ENCODE measurements at places on chromosomes 7 and 10.

DNA sequence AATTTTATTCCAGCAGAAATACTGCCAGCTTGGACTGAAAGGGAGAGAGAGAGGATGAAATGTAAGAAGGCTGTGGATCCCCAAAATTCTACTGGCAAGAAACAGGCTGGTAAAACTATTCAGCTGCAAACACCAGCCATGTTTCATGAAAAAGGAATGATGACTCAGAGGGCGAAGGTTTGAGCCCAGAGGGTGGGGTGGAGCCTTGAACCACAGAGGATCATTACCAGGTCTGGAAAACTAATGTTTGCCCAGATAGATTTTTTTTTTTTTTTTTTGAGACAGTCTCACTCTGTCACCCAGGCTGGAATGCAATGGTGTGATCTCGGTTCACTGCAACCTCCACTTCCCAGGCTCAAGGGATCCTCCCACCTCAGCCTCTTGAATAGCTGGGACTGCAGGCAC lies 41.7 kb upstream of the NRF1 start:
- no peak for DNase-seq

DNA sequence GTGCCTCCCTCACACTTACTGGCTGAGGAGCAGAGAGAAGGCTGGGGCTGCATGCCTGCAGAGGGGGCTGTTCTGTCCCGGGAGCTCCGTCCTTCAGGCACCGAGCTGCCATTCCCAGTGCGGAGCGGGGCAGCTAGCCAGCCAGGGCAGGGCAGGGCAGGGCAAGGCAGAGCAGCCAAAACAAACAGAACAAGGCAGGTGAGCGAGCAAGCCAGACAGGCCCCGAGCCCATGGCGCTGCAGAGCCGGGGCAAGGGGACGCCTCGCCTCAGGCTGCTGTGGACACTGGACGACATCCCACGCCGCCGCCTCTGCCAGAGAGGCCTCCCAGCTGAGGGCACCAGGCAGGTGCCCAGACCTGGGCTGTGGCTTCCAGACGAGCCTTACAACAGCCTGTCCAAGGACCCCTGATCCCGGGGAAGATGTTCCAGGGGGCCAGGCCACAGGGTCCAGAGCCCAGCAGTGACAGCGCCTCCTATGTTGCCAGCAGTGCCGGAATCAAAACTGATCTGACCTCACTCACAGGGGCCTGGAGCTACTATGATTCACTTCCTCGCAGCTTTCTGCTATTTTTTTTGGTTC lies 8.2 kb upstream of the NDST2 start:
- no peak for DNase-seq

GRCh38 chr7:151366880-151367222 lies 25.2 kb downstream of the NUB1 start:
- no peak for DNase-seq

GRCh38 chr7:117137868-117138267 lies 184.6 kb downstream of the ST7 start:
- no peak for DNase-seq

DNA sequence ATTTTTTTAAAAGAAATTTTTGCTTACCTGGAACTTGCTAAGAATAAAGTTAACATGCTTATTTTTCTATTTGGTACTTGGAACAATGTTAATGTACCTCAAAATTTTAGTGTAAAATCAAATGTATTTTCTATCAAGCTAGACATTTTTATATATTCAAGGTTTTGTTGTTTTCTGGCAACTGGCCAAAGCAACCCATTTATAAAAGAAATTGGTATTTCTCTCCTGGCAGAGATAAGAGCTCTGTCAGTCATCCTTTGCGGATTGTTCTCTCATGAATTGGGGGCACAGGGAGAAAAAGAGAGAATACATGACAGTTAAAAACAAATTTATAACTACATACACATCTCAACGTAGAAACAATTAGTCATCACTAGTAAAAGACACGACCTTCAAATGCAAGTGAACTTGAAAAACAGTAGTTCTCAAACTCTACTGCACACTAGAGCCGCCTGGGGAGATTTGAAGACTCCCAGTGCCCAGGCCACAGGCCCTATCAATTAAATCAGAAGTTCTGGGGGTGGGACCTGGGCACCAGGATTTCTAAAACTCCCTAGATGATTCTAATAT lies 152.4 kb upstream of the LAMB4 start:
- DNase-seq, result no peak

DNA sequence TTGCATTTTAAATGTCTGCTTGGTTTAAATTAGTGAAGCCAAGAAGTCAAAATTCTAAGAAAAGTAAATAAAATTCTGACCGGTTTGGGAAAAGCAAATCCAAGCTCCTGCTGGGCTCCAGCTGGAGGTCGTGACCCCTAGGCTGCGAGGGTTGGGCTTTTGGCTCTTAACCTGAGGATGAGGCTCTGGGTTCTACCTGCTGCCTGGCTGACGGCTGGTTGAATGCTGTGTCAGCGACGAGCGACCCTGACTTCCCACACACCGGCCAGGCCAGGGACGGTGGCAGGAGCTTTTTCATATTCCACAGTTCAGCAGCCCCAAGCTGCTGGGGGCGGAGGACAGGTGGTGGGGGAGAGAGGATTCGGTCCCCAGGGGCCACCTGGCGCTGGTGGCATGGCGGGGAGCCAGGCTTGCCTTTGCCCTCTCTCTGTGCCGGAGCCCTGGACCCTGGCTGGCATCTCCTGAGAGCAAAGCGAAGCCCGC lies 843 bp upstream of the PLPP4 start:
- no peak for DNase-seq

- no peak for DNase-seq
Observed at GRCh38 chr10:73262880-73263555, 10.6 kb upstream of the MRPS16 start.

GRCh38 chr10:129879655-129880054 lies 84.4 kb downstream of the EBF3 start:
- no peak for DNase-seq

GRCh38 chr7:35657125-35657524 lies 37.8 kb downstream of the HERPUD2 start:
- no peak for DNase-seq

DNA sequence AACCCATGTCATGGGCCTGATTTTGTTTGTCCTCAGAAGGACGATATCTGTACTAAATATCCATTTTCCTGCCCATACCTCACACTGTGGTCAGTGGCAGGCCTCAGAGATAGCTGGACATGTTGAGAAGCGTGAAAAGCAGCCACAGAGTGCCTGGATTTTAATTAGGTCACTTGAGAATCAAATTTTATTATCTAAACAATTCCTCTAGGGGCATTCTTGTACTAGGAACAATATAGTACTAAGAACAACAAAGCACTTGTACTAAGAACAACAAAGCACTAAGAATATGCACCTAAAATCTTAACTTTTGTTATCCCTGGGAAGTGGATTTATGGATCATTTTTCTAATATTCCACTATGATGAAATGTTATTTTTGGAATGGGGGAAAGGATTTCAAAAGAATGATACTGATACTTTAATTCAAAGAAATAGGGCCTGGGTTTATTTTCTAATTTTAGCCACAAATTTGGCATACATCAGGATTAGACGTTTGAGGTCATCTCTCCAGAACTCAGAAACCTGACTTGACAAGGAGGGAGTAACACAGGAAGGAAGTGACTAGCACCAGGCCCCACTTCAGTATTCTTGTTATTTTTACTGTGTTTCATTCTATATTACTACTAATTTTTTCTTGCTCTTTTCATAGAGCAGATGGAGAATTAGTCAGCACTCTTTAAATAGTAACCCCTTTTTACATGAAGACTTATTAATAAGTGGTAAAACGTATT lies 112.2 kb downstream of the EXOC4 start:
- DNase-seq, result no peak

- no peak for DNase-seq
Observed at GRCh38 chr10:133475425-133475734, 21.6 kb downstream of the SCART1 start.

GRCh38 chr10:73991884-73992245 lies 6.1 kb upstream of the VCL start:
- DNase-seq, result no peak

DNA sequence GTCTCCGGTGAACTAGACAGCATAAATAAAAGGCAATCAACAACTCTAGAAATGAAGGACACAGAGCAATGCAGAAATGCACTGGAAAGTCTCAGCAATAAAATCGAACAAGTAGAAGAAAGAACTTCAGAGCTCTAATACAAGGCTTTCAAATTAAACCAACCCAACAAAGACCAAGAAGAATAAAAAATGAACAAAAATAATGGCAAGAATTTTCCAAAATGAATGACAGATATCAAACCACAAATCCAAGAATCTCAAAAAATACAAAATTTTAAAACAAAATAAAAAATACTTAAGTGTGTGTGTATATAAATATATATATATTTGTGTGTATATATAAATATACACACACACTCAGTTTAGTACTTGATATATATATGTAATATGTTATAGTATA lies 110.8 kb downstream of the IQUB start:
- no peak for DNase-seq

DNA sequence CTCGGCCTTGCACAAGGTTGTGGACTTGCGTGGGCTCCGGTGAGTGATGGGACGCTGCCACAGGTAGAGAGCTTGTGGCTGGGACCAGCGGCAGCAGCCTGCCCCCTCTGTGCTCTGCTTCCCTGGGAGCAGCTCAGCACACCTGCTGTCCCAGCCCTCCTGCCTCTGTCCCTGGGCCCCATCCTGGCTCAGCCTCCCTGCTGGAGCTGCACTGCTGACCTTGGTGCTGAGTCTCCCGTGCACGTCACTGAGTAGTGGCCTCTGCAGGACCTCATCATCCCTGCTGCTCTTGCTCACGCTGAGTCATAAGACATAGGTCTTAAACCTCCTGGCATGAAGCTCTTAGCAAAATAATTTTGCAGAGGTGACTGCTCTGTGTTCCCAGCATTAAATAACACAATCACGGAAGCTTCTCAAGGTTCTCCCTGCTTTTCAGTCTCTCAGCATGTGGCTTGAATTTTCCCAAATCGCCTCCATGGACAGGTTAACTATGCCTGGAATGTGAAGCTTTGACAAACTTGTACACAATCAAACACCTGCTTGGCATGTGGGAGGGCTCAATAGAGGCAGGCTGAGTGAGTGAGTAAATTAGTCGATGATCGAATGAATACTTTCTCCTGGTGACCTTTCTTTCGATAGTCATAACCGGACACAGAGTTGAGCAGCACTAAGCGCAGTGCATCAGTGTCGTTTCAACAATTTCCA lies 63.8 kb upstream of the NPS start:
- no peak for DNase-seq

- DNase-seq, result no peak
Observed at GRCh38 chr10:100969187-100970075, at the start of gene SEMA4G. SEMA4G (plus strand) TSS chr10:100969504; CDS start chr10:100972913, 3,409 bp downstream.

GRCh38 chr10:9900751-9901150 lies 1116.9 kb upstream of the CELF2 start:
- DNase-seq, result no peak

All from DMS153 (cell line).